ENCODE measurements at places on chromosomes 3 and 15.
A peak's percentile ranks its signal among the peaks of the same experiment; 100 is the strongest.

DNA sequence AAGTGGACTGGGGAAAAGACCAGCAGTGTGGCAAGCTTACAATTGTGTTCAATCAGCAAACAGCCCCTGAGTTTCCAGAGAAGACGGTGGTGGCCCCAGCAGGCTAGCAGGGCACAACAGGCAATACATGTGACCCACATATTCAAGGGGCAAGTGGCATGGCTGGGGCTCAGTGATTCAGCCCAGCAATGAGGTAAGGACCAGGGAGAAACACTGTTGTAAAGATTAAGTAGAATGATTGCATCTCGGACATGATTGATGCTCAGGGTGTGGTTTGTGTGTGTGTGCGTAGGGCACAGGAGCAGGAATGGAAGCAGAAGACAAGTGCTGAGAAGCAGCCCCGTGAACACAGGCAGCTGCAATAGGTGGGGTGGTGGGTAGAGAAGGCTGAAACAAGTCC is 37.9 kb downstream of the KLHL6 start:
- DNase-seq: no peak

- DNase-seq: no peak
These were observed 2.0 kb downstream of the FAM43A start for GRCh38 chr3:194687638-194688199.

- no peak for DNase-seq
These were observed 366.4 kb upstream of the RASGRP1 start for GRCh38 chr15:38930851-38931572.

- DNase-seq: no peak
These were observed 298.3 kb upstream of the GPR149 start for GRCh38 chr3:154728285-154728684.

GRCh38 chr3:24225385-24225950 is 269.2 kb downstream of the THRB start:
- DNase-seq: no peak

DNA sequence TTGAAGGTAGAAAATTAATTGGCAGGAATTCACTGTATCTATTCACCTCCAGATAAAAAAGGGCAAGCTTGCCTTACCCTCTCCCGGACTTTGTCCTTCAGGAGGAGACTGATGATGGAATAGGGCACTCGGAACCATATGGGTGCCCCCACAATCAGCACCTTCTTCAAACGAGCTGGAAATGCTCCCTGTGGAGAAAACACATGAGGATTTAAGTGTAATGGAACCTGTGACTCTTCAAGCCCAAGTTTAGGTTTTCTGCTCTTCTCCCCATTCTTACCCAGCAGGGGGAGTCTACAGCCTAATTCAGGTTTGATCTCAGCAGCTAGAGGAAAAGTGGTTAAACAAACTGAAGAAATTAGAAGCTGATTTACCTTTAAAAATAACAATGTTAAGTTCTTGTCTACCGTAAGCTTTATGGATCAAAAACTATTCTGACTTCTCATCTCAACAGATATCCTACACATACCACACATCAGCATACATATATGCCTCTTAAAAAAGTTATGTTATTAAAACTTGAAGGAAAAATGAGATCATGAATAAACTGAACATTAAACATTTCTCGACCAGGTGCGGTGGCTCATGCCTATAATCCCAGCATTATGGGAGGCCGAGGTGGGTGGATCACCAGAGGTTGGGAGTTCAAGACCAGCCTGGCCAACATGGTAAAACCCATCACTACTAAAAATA is 57.5 kb upstream of the SIN3A start:
- no peak for DNase-seq

GRCh38 chr3:81752604-81753003 is 8.8 kb downstream of the GBE1 start:
- no peak for DNase-seq

DNA sequence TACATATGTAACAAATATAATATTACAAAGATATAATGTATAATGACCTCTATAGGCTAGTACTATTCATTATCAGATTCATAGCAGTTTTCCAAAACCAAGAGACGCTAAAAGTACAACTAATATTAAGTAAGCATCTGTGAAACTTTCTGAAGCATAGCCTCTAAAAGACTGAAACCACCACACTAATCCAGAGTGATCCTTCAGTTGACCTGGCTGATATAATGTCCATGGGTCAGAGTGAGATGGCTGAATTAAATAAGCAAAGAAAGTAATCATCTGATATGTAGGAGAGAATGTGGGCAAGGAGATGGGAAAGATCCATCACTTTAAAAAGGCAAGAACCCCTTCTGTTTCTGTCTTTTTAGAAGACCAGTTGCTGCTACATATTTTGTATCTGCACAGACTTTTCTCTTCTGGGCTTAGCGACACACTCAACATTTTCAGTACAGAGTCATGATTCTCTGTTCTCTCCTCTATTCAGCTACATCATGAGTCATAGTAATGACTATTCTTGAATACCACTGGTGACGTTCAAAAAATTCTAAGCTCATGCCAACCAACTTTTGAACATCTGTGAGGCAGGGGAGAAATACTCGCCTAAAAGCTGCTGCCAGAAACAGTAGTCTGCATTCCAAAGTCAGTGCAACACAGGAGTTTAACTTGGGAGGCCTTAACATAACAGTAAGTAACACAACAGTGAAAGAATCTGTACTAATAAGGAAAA is 149.6 kb downstream of the MAGI1 start:
- no peak for DNase-seq

GRCh38 chr3:191972714-191973398 is 511.9 kb downstream of the PYDC2 start:
- DNase-seq: no peak

- DNase-seq: no peak
These were observed 70.8 kb upstream of the KLF13 start for GRCh38 chr15:31255732-31256377.

DNA sequence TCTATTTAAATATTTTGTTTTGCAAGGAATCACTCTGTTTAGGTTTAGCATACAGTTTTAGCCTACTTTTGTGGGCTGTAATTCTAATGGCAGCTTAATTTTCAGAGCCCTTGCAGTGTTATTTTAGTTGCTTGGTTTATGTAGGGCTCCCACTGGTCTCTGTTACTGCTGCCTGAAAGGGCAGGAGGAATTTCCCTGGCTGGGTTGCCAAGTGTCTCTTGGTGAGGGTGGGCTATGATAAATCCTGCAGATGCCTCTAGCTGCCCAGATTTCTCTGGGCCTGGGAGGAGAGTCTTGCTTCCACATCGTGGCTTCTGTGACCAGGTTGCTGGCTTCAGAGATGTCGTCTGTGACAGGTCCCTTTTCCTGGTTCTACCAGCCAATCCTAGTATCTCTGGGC is 36.2 kb downstream of the ILDR1 start:
- DNase-seq: no peak

- no peak for DNase-seq
These were observed 54.4 kb downstream of the ULK4 start for GRCh38 chr3:41907330-41908073.

- DNase-seq: no peak
These were observed 174.9 kb upstream of the FRMD4B start for GRCh38 chr3:69560818-69561217.

- DNase-seq: no peak
These were observed 748.5 kb upstream of the CBLB start for GRCh38 chr3:106617276-106617675.

DNA sequence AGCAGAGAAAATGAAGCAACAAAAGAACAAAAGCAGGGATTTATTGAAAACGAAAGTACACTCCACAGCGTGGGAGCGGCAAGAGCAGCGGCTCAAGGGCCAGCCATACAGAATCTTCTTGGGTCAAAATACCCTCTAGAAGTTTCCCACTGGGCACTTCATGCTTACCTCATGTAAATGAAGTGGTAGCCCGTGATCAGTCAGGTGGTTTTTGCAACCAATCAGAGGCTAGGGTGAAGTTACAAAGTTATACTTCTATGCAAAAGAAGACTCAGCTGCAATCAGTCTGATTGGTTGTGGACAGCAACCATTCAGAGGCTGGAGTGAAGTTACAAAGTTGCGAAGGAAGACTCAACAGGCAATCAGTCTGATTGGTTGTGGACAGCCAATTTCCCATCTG is 37.8 kb upstream of the TRH start:
- no peak for DNase-seq

GRCh38 chr3:1515882-1516281 is 423.1 kb downstream of the CNTN6 start:
- DNase-seq: no peak

DNA sequence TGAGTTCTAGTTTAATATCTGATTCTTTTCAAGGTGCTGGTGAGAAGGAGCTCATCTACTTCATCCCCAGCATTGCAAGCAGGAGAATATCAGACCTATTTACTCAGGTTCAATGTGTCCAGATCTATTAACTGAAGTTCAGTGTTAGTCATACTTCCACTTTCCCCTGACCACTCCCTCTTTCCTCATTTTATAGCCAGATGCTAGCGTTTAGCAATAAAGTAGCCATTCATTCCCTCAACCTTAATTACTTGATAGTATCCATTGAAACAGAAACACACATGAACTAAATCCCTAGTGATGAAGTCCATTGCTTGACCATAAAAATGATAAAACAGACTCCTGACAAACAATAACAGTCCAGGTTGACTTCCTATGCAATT is 60.0 kb downstream of the RPL22L1 start:
- DNase-seq: no peak

DNA sequence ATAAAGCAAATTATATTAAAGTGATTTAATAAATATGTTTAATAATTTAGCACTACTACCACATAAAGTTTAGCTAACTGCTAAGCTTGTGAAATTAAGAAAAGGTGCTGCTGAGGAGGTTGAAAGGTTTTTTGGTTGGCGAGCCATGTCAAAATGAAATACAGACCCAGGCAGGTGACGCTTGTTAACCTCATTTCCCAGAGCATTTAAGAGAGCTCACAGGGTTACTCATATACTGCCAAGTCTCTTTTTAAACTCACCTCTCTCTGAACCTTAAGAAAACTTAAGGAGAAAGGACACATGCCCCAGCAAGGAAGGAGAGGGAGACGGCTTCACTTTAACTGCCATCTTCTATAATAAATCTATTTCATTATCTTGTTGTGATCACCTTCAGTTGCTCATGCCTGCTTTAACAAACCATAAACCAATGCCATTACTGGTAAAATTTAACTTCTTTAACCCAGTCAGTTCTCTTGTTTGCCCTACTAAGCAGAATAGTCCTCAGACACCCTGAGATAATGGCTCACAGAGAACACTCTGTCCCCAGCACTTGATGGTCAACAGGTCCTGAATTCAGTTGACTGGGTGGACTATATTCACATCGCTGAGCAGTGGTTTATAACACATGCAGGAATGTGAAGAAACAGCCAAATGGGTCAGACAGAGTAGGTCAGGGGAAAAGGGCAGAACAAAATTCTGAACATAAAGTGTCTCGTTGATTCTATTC is 540.1 kb downstream of the UNC13C start:
- no peak for DNase-seq

DNA sequence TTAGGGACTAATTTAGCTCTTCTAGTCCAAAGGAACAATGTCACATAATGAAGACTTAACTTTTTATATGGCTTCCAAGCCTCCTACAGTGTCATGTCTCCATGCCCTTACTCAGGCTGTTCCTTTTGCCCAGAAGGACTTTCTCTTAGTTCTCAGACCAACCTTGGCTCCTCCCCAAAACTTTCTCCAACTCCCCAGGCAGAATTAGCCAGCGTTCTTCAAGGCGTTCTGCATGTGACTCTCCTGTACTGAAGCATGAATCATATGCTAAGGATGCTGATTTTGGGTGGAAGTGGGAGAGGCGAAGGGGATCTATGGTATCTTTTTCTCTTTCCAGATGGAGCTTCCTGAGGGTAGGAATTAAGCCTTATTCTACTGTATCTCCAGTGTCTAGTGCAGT is 335.1 kb upstream of the ICE2 start:
- DNase-seq: no peak

- DNase-seq: no peak
These were observed 3.0 kb upstream of the EDEM1 start for GRCh38 chr3:5184499-5184898.

- peak; percentile 73 for DNase-seq
These were observed 38.6 kb upstream of the TTC14 start for GRCh38 chr3:180563406-180563805.

DNA sequence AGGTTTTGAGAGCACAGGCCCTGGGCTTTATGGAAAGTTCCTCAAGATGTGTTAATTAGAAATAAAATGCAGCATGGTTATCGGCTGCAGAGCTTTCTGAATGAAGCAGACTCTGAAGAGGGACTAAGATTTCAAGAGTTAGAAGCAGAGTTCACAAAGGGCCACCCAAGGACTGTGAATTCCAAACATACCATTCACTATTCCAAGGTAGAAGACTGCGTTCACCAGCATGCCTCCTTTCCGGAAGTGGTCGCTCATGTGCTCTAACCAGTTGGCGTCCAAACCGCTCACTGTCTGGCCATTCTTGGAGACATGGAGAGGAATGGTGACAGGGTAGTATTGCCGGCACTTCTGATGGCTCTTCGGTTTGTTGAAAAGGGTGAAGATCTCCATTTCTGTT is 104.9 kb downstream of the OXNAD1 start:
- no peak for DNase-seq

DNA sequence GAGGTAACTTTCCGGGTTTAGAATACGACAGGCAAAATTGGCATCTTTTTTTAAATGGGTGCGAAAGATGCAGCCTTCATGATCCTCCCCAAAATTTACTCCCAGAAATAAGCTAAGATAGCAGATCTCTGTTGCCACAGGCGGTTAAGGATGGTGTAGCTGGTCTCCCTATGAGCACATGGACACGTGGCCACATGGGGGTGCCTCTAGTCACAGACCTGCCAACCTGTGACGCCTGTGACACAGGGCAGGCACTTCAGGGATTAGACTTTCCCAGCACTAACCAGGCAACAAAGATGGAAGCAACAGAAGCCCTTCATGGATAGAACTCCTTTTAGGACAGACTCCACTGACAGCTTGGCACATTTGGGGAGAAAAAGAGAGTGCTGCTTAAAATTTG is 320.3 kb downstream of the THSD4 start:
- DNase-seq: no peak

- DNase-seq: no peak
These were observed 146.0 kb upstream of the TNIK start for GRCh38 chr3:171606151-171606751.

DNA sequence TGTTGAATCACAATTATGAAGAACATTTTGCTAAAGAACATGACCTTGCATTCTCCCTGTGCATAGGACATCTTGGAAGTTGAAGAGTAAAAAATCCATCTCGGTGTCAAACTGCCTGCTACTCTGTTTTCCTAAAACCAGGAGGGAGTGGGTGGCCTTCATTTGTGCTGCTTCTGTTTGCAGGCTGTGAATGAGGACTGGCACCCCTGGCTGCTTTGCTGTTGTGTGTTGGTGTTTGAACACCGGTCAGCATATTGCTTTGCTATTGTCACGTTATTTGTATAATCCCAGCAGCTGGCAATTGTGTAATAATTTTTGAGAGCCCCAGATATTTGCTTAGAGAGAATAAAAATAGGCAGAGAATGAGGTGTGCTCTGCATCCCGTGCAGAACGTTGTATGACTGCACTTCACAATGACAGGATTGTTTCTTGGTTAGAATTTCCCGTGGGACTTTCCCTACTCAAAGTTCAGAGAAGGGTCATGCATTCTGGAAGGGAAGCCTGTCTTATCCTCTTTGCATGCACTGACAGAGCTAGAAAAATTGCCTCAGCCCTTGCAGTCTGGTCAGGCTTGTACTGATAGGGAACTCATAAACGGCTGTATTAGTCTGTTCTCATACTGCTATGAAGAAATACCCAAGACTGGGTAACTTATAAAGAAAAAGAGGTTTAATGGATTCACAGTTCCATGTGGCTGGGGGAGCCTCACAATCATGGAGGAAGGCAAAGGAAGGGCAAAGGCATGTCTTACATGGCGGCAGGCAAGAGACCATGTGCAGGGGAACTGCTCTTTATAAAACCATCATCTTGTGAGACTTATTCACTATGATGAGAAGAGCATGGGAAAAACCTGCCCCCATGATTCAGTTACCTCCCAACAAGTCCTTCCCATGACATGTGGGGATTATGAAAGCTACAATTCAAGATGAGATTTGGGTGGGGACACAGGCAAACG is 16.3 kb downstream of the SV2B start:
- peak; percentile 92 for DNase-seq
